ENCODE measurements at places on chromosomes 2 and 18. TPM values are rescaled to one million over a fixed set of nuclear protein-coding genes. Genes with fewer than 3 reads are reported as not detected.

Gene ATOH8
- polyA plus RNA-seq, result 78.8 TPM

Gene MARS2
- polyA plus RNA-seq, result 1.5 TPM

Gene YES1
- polyA plus RNA-seq, result 8.9 TPM

DNA sequence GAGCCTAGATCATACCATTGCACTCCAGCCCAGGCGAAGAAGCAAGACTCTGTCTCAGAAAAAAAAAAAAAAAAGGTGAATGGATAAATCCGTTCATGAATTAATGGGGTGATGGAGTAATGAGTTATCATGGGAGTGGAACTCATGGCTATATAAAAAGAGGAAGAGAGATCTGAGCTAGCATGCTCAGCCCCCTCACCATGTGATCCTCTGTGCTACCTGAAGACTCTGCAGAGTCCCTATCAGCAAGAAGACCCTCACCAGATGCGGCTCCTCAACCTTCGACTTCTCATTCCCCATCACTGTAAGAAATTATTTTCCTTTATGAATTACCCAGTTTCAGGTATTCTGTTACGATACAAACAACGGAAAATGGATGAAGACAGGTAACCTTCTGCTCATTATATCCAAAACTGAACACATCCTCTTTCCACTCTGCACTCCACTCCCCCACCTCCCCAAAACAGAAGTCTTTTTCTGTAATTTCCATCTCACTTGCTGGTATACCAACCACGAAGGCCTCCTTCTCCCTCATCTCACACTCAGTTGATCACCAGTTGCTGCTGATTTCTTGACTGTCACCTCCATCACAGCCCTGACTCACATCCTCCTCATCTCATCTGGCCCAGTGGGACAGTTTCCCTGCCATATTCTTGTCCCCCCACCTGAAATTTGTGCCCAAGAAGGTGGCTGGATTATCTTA is 8.8 kb downstream of the RETREG2 start:
- H3K4me1 ChIP-seq, result no peaks in the 10 kb centered on the region
- no peaks in the 10 kb centered on the region for H3K27me3 ChIP-seq
- DNase-seq, result no peak
- H3K36me3 ChIP-seq, result peaks cover 5% of the 10 kb centered on the region
- H3K27ac ChIP-seq, result no peak overlapping the region

GRCh38 chr2:234363011-234363487 is 133.8 kb downstream of the ARL4C start:
- DNase-seq, result no peak
- H3K4me1 ChIP-seq, result no peaks in the 10 kb centered on the region
- no peak overlapping the region for H3K27ac ChIP-seq

Gene ALPG
- polyA plus RNA-seq, result not detected

Gene EVX2
- polyA plus RNA-seq, result not detected

DNA sequence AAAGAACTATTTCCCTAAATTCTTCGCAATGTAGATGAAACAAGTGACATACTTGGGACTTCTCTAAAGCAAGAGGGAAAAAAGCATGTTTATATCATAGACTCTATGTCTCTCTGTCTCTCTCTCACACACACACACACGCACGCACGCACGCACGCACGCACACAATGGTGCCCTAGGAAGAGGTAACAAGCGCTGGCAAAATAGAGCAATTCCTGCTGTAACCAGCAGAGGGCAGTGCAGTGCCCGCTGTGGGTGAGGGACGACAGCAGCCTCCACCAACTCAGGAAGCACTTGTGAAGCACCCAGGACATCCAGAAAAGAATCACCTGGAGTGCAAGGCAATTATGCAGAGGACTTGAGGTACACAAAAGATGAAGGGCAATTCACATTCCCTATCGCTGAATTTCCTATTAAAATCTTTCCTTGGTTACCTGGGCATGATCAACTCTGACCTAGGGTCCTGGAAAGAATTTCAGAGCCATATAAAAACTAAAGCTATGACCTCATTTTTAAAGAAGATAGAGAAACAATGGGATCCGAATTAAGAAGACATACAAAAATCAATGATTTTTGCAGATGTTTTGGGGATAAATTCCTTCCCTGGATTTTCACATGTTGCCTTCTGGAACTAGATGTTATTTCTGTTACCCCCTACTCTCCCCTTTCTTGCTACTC is 166.4 kb downstream of the PDE11A start:
- no peaks in the 10 kb centered on the region for H3K4me1 ChIP-seq
- DNase-seq, result peak; percentile 46
- H3K27me3 ChIP-seq, result no peaks in the 10 kb centered on the region
- H3K4me3 ChIP-seq, result no peak overlapping the region

- no peak overlapping the region for H3K27ac ChIP-seq
- no peak overlapping the region for H3K4me3 ChIP-seq
- DNase-seq, result no peak
- H3K36me3 ChIP-seq, result no peaks in the 10 kb centered on the region
- H3K4me1 ChIP-seq, result no peaks in the 10 kb centered on the region
Observed at GRCh38 chr2:187523325-187523724, 30.9 kb downstream of the TFPI start.

Data from aorta (tissue), 5 donors.